Activated CD4-positive, alpha-beta T cell treated with anti-CD3 and anti-CD28 coated beads for 24 hours (primary cell): ENCODE measurements at places on chromosomes 2 and 18.

GRCh38 chr2:120744817-120745216 lies 9.1 kb downstream of the GLI2 start:
- no peak for DNase-seq

DNA sequence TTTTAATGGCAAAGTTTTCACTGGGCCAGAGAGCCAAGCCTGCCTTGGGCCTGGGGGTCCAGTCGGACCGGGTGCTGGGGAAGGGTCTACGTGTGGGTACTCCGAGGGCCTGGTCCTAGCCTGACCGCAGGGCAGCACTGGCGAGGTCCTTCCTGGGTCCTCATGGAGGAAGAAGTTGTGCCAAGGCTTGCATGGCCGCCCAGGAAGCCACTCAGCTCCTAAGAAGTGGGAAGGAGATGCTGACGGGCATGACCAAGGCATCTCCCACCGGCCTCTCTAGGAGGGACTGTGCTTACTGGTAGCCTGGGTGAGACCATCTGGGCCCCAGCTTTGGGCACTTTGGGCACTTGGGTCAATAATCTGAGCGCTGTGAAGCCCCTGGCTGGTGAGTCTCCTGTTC lies 22.6 kb downstream of the CIB4 start:
- no peak for DNase-seq

- no peak for DNase-seq
These were observed 114.2 kb upstream of the EPC2 start for GRCh38 chr2:148530350-148530749.

GRCh38 chr2:40118622-40119021 lies 333.3 kb downstream of the SLC8A1 start:
- DNase-seq = no peak

- no peak for DNase-seq
These were observed 6.7 kb downstream of the PPP3R1 start for GRCh38 chr2:68245672-68246071.

GRCh38 chr2:74658516-74658915 lies 4.5 kb downstream of the SEMA4F start:
- no peak for DNase-seq

- no peak for DNase-seq
These were observed 183.1 kb upstream of the PIK3C3 start for GRCh38 chr18:41771973-41772372.

GRCh38 chr2:149661844-149662243 lies 74.3 kb upstream of the MMADHC start:
- DNase-seq = no peak

DNA sequence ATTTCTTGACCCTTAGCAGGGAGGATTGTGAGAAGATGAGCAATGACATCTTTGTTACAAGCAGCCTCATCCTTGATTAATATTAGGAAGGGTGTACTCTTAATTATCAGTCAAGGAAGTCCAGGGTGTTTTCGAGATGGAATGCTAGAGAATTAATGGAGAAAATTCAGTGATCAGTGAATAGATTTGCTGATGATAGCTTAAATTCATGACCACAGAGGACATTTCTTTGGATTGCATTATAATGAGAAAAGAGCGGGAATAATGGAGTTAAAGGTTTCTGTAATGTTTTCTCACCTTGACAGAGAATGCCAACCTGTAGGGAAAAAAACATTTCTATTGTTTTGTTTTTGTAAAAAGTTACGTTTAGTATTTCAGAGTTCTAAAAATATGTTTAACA lies 249.9 kb downstream of the LTBP1 start:
- no peak for DNase-seq

GRCh38 chr2:24210106-24210455 lies 35.2 kb downstream of the FAM228A start:
- no peak for DNase-seq

DNA sequence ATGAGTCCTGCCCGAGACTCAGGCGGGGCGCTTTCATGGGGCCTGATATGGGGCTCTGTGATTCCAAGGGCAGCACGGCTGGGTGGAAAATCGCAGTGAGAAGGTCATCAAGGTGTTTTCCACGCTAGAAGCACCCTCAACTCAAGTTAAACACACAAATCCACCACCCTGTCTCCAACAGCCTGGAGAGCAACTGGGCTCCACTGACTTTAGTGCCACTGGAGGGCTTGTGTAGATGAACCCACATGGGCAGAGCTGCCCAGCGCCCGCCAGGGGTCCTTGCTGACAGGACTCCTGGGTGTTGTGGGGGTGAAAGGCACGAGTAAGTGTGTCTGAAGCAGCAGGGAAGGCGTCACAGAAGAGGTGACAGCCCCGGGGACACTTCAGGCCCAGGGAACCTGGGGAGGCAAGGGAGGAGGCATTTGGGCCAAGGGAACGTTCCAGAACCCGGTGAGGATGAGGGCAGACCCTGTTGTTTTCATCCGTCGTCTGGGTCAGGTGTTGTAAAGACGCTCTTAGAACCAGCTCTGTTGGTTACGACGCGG lies 51.8 kb upstream of the CTDP1 start:
- DNase-seq = no peak

DNA sequence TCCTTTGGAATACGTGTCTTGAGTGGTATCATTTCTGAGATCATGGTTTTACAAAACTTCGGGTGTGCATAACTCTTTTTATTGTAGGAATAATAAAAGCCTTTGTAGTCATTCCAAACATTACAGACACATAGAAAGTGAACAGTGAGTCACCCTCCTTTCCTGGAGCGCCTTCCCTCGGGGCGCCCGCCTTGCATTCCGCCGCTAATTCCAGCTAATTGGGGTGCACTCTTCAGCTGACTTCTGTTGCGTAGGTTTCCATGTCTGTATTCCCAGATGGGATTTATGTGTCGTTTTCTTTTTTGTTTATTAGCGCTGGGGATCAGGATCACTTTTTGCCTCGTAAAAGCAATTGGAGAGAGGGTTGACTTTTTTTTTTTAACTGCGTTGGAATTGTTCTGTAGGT lies 18.7 kb downstream of the SH3BP4 start:
- no peak for DNase-seq

DNA sequence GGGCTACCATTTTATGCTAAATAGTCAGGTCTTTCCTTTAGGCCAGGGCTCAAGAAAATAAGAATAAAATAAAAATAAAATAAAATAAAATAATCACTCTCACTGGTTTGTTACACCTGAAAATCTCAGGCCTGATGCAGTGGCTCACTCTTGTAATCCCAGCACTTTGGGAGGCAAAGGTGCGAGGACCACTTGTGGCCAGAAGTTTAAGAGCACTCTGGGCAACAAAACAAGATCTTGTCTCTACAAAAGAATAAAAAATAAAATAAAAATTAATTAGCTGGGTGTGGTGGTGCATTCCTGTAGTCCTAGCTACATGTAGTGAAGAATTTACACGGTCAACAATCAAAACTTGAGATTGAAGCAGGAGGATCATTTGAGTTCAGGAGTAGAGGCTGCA lies 159.4 kb downstream of the NRXN1 start:
- DNase-seq = no peak

DNA sequence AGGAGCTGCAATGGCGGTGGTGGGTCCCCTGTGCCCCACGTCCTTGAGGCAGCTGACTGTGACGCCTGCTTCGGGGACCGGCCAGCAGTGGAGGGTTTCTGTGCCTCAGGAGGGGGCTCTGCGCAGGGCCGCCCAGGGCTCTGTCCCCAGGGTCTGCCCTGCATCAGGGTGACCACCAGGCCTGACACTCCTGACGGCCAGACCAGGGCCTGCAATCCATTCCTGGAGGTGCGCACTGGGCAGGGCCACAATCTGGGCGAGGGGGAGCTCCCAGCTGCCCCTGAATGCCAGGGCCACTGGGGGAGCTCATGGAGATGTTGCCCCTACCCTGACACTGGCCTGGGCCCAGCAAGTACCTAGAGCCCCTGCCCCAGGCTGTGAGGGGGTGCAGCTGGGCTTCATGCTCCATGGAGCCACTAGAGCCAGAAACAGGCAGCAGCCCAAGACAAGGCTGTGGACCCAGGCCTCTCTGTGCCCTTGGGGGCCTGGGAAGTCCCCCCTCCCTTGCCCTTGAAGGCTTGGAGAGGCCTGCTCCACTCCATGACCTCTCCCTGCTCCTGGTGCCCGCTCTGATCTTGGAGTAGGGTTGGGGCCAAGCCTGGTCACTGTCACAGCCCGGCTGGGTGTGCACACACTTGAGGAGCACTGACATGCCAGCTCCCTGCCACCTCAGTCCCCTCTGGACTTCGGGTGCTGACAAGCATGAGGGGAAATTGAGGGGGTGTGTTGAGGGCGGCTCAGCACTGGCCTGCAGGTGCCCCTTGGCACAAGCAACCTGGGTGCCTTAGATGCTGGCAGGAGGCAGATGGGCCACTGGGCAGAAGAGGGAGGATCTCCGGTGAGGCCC lies 55.9 kb downstream of the LDAH start:
- DNase-seq = no peak

DNA sequence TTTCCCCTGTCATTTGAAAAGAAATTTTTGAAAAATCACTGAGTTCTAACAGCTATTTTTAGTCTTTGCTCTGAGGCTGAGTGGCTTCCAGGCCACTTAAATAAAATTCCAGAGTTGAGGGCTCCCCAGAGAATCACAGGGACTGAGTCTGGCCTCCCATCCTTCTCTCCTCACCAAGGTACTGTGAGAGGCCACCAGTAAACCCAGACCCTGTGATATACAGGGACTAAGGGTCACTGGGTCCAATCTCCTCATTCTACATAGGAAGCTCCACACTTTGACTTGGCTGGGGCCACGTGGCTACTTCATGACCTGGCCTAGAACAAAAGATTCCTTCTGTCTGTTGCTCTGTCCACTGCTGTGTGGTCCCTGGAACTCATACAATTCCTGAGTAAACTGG lies 123.2 kb upstream of the CDCA7 start:
- DNase-seq = no peak

GRCh38 chr18:31954349-31954748 lies 11.4 kb upstream of the TRAPPC8 start:
- no peak for DNase-seq

- DNase-seq = no peak
These were observed 71.2 kb downstream of the MAP4K4 start for GRCh38 chr2:101768556-101769220.

DNA sequence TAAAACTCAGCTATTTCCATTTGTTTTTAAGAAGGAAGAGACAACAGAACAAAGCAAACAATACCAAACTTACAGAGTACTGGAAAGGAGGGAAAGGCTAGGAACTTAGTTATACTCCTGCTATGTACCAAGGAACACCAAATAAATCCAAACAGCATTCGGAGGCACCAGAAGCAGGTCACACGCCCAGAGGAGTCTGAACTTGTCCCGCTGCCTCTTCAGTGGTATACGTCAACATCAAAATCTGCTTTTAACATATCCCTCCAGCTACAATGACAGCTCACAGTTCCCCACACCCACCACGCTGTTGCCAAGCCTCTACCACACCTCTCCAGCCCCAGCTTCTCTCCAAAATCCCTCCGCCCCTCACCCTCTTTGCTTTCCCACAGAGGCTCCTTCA lies 17.3 kb downstream of the C2orf76 start:
- DNase-seq = no peak

DNA sequence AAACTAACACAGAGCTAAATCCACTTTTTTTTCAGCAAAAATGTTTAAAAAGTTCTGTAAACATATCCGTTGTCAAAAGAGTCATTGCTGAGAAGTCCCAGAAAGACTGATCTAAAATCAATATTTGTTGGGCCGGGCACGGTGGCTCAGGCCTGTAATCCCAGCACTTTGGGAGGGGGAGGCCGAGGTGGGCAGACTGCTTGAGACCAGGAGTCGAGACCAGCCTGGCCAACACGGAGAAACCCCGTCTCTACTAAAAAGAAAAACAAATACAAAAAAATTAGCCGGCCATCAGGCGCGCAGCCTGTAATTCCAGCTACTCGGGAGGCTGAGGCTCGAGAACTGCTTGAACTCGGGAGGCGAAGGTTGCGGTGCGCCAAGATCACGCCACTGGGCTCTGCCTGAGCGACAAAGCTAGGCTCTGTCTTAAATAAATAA lies 1.4 kb downstream of the OLA1 start:
- DNase-seq = no peak

DNA sequence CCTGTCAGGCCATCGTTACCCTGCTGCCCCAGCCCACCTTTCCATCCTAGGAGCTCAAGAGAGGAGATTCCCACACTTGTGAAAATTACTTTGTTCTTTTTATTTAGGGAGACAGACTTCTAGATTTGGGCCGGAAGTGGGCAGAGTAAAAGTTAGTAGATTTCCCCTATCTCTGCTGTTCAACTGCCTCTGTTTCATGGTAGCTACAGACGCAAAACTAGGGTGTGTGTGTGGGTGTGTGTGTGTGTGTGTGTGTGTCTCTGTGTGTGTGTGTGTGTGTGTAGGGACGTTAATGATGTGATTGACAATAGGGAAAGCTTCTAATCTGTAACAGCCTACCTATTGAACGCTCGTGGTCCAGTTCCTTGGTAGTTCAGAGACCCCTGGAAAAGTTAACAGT lies 438 bp downstream of the PSMA8 start:
- DNase-seq = no peak

- DNase-seq = no peak
These were observed 852.4 kb upstream of the ACVR2A start for GRCh38 chr2:146992466-146992865.

GRCh38 chr18:28112056-28112470 lies 64.9 kb downstream of the CDH2 start:
- no peak for DNase-seq

DNA sequence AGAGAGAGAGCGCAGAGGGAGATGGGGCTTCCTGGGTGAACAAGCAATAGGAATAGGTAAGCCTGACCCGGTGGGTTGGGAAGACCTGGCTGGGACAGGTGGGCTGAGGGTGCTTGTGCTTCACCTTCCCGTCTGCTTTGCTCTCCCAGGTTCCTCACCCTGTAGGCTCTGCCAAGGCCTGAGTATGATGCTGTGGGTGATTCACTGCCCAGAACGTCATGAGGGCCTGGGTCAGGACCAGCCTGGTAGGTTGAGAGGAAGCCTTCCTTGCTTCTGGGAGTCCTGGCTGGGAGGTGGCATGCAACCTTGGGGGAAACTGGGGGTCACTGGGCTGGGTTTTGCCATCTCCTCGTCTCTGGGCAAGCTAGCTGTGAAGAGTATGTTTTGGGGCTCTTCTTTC lies 220.2 kb upstream of the APCDD1 start:
- no peak for DNase-seq

GRCh38 chr2:96253006-96253405 lies 12.8 kb downstream of the TMEM127 start:
- DNase-seq = no peak
